ENCODE measurements at places on chromosomes 4 and X.

- DNase-seq, result no peak
Measured at GRCh38 chr4:25834411-25835107, 28.2 kb downstream of the SEL1L3 start.

- no peak for DNase-seq
Measured at GRCh38 chrX:38154340-38154739, 66.3 kb downstream of the SRPX start.

DNA sequence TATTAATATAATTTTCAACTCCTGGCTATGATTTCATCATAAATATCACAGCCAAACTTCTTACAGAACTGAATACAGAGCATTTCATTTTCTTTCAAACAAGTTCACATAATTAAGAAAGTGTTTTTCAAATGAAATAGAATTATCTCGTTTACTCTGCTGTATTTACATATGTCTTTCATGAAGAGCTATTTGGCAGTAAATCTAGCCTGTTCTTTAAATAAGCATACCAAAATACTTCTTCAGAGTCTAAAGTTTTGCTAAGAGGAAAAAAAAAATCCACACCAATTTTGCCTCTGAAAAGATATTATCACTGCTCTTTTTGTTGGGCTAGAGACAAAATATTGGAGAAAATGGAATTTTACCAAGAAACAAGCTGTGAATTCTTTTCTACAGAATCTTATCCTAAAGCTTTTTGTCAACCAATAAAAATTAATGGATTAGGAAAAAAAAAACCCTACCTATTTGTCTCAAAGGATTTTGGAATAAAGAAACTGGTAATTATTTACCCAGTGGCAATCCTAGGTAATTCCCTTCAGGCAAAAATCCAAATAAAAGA, 287.9 kb upstream of the NR3C2 start:
- DNase-seq, result no peak

- DNase-seq, result peak; percentile 31
Measured at GRCh38 chr4:185470501-185471195, 885 bp downstream of the CCDC110 start.

DNA sequence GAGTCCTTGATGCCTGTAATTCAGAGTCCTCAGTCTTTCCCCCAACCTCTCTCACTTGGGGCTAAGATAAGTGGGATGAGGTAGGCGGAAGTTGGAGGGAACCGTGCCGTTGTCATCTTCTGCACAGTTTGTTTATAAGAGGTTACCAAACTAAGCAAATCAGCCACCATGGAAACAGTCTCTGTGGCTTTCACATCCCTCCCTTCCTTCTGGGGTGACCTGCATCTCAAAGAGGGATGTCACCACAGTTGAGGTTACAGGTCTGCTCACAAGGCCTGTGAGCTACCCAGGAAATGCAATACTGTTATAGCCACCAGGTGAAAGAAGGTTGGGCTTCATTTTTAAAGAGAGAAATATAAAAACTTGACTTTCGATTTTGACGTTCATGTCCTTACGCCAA, 26.3 kb downstream of the RTL5 start:
- DNase-seq, result no peak

GRCh38 chr4:61532336-61533000, 332.3 kb downstream of the ADGRL3 start:
- no peak for DNase-seq

DNA sequence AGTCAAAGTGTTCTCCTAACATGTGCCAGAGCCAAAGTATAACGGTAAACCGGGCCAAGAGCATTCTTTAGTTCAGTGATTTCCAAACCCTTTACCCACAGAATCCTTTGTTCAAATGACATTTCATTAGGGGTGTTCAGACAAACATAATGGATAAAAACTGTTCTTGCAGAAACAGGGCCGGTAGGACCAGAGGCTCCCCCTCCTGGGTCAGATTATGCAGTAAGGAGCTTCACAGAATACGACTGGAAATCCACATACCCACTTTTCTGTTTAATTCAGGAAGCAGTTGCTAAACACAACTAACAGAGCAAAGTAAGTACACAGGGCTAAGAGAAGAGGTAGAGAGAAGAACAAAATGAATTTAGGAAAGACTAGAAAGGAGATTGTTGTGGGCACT, 46.6 kb upstream of the TMEM184C start:
- no peak for DNase-seq

DNA sequence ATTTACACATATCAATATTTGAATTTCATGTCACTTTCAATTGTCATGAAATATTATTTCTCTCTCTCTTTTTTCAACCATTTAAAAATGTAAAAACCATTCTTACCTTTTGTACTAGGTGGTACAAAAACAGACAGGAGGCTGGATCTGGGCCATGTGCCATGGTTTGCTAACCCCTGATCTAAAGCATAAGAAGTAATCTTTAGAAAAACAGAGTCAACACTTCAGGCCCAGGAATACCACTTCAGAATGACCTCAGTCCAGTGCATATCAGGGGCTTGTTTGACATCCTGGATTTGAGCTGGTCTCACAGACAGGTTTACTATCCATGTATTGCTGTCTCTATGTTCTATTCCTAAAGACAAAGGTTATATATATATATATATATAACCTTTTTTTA, 102.5 kb downstream of the DCHS2 start:
- no peak for DNase-seq

- DNase-seq, result no peak
Measured at GRCh38 chrX:107119283-107119682, 661 bp upstream of the RBM41 start.

GRCh38 chr4:168540086-168540485, 43.2 kb downstream of the PALLD start:
- DNase-seq, result no peak

GRCh38 chr4:7960017-7960789, 20.5 kb upstream of the AFAP1 start:
- no peak for DNase-seq

DNA sequence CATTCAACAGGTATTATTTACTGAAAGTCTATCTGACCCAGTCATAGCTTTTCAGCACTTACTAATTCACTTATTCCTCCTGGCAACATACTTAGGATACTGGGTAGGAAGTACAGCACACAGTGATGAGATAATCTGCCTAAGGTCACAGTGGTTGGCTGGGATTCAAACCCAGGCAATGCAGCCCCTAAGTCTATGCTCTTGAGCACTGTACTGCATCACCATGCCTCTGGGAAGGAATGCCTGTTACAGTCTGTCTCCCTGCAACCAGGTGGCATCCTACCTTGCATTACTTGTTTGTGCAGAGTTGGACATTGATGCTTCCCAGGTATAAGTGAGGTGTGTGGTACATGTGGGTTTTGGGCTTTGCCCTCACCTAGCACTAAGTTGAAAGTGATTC, 21.5 kb upstream of the LRAT start:
- no peak for DNase-seq

DNA sequence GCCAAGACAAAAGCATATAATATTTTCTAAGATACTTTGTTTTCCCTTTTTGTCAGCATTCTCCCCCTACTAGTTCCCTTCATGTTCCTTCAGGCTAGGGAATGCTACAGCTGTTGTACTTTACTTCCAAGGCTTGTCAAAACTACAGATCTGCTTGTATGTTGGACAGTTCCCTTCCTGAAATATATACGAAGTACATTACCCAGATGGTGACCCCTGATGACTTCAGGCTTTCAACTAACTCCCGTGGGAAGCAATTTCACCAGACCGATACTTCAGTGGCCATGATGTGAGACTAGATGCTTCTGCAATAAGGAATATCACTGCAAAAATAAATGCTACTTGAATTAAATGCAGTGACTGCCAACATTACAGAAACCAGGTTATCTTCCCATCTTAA, 332.8 kb downstream of the SH2D1A start:
- DNase-seq, result no peak

GRCh38 chrX:56729152-56729850, at the start of gene NBDY:
Gene NBDY (plus strand): TSS chrX:56729243. CDS start chrX:56729354, 111 bp downstream.
- DNase-seq, result peak; percentile 20

DNA sequence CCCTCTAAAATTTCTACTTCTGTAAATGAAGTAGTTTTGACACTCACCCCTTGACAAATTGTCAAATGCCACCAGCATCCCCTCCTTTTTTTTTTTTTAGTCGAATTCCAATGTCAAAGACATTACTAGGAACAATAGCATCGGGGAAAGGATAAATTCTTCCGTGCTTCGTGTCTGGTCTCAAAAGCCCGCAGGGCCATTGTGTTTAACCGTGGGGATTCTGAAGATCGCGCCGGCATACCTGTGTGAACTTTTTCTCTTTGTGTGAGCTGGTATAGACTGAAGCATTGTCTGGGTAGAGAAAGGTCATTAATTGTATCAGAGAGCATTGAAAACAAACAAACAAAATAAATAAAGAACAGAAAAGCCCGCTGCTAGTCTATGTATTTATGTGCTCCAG, 313.9 kb downstream of the ASMT start:
- no peak for DNase-seq

DNA sequence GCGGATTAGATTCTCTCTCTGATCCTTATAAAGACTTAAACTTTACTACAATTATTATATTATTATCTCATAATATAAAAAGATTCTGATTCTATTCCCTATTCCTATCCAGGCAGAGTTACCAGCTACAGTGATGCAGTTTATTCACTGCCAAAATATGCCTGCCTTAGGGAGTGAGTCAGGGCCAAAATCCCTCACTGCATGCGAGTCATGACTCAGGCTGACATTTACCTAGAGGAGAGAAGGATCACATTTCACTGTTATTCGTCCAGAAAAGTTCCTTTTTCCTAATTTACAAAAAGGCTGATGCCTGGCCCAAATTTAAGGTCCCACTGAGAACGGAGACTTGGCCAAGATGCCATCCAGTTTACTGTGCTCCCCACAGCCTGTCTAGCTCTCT, 168.5 kb upstream of the LDB2 start:
- no peak for DNase-seq

GRCh38 chr4:78788007-78788889, 12.1 kb downstream of the BMP2K start:
- DNase-seq, result no peak

DNA sequence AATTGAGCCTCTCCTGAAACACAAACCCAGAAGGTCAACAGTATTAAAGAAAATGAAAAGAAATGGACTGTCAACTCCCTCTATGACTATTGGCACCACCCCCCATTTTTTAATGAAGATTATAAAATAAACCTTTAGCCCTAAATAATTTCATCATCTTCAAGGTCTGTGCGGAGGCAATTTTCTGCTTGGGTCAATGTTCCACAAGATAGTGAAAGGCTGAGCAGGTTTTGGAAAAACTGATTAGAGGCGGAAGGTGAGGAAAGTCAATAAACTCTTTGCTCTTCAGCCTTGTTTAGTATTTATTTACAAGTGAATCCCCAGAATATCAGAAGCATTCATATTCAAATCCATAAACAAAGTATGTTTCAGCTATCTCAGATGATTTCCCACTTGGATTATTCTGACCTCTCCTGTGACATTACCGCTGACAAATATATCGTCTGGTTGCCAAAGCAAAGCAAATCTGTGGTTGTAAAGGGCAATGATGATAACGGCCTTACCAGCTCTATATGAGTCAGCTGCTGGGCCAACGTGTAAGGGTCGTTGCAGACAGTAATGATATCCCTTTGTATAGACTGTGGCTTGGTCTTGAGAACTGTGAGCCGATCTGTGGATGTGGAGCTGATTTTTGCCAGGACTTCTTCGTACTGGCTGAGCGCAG, 24.0 kb downstream of the RASGEF1B start:
- DNase-seq, result no peak

- DNase-seq, result no peak
Measured at GRCh38 chr4:183831026-183831446, 74.1 kb upstream of the STOX2 start.

GRCh38 chrX:153494541-153495361, at the start of gene BGN:
Gene BGN (plus strand): TSS chrX:153494980. CDS start chrX:153504632, 9,652 bp downstream.
- peak; percentile 12 for DNase-seq

GRCh38 chrX:141619336-141619735, 29.8 kb downstream of the SPANXA2 start:
- no peak for DNase-seq

DNA sequence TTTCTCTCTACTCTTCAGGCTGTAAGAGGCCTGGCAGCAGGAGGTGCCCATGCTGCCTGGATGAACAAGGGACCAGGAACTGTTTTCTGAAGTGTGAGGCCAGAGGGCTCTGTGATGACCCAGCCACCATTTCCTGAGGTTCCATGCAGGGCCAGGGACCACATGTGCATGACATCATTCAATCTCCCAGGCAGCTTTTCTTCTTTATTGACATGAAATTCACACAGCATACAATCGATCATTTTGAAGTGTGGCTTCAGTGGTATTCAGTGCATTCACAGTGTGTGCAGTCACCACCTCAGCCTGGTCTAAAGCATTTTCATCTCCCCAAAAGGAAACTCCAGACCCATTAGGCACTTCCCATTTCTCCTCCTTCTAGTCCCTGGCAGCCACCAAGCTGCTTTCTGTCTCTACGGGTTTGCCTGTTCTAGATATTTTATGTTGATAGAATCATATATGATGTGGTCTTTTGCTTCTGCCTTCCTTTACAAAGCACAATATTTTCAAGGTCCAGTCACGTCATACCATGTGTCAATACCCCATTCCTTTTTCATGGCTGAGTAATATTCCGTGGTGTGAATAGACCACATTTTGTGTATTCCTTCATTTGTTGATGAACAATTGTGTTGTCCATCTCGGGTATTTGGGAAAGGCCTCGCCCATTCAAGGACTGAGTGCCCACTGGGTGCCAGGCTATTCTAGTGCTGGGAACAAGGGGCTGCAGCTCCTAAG, 93.1 kb downstream of the PSAPL1 start:
- no peak for DNase-seq

DNA sequence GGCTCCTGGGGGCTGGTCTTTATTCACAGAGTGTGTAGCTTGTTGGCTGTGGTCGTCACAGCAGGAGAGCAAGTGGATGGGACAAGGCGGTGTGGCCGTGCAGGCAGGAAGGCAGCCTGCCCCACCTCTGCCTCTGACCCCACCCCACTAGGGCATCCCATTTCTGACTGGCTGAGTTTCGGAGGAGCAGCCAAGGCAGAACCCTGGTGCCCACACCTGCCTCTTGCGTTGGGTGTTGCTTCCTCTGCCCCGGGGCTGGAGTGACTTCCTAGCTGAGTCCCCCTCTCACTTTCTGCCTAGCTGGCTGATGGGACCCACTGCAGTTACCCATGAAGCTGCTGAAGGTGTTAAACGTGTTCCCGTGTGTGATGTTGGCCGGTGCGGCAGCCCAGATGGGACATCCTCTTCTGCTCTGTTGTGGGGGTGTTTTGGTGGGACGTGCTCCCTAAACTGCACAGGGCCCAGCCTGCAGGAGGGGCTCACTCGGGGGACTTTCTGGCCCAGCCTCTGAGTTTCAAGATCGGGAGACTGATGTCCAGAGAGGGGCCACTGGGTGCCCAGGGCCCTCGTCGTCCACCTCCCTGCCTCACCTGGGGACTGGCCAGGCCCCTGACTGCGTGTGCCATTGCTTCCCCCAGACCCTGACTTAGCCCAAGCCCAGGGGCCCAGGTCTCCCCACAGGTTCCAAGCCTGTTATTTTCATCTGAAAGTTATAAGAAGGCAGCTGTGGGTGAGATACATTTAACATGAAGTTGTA, 101.5 kb downstream of the PSAPL1 start:
- DNase-seq, result no peak

DNA sequence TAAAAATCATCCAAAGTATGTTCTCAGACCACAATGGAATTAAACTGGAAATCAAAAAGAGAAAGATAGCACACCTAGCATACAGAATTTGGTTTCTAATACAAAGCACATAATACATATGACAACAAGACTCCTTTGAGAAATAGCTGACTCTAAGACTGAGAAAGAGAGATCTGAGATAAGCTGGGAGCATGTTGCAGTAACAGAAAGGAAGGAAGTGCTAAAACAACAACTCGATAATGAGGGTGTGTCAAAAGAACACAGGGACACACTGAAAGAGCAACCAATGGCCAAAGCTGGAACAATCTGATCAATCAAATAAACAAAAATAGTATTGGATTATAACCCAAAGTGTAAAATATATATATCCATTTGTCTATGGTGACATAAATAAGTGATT, 586.6 kb downstream of the C4orf33 start:
- DNase-seq, result no peak

GRCh38 chr4:23382879-23383278, 507.0 kb downstream of the PPARGC1A start:
- DNase-seq, result no peak
